GM23248 (cell line): ENCODE measurements at places on chromosomes 7 and 10. TPM values are rescaled to one million over a fixed set of nuclear protein-coding genes. Genes with fewer than 3 reads are reported as not detected.
A peak's percentile ranks its signal among the peaks of the same experiment; 100 is the strongest.

Gene MINDY4
- 1.8 and 3.5 TPM in 2 replicates for total RNA-seq

Gene JMJD1C
- total RNA-seq, result 74.3 and 76.5 TPM in 2 replicates

Gene ZDHHC4
- 52.5 and 55.4 TPM in 2 replicates for total RNA-seq

Gene TSPAN33
- 0.76 TPM in 2 replicates for total RNA-seq

Gene CYP26A1
- not detected in 2 replicates for total RNA-seq

DNA sequence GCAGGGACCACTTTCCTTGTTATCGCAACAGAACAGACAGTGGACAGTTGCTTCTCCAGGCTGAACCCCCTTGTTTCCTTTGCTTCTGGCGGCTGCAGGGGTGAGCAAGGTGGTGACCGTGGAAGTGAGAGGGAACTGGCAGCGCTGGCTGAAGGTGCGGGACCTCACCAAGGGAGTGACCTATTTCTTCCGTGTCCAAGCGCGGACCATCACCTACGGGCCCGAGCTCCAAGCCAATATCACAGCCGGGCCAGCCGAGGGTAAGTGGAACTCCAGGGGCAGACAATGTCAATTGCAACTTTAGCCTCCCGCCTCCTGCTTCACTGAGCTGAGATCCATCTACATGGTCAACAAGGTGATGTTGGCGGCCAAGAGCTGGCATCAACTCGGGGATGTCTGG lies 462.1 kb upstream of the FOXK1 start:
- no peaks in the 10 kb centered on the region for H3K4me1 ChIP-seq
- no peak overlapping the region for H3K27ac ChIP-seq
- H3K36me3 ChIP-seq, result no peaks in the 10 kb centered on the region
- H3K27me3 ChIP-seq, result no peaks in the 10 kb centered on the region
- no peak overlapping the region for H3K4me3 ChIP-seq

- H3K27me3 ChIP-seq, result no peaks in the 10 kb centered on the region
- H3K36me3 ChIP-seq, result no peaks in the 10 kb centered on the region
- H3K4me1 ChIP-seq, result no peaks in the 10 kb centered on the region
- H3K4me3 ChIP-seq, result no peak overlapping the region
- no peak overlapping the region for H3K27ac ChIP-seq
- no peak for DNase-seq
These were observed 19.6 kb downstream of the TMEM176A start for GRCh38 chr7:150820148-150820547.

- H3K4me1 ChIP-seq, result no peaks in the 10 kb centered on the region
- no peaks in the 10 kb centered on the region for H3K27me3 ChIP-seq
- no peak overlapping the region for H3K4me3 ChIP-seq
- H3K36me3 ChIP-seq, result no peaks in the 10 kb centered on the region
- DNase-seq, result no peak
- no peak overlapping the region for H3K27ac ChIP-seq
These were observed 46.1 kb downstream of the CAMK2B start for GRCh38 chr7:44279286-44279685.

DNA sequence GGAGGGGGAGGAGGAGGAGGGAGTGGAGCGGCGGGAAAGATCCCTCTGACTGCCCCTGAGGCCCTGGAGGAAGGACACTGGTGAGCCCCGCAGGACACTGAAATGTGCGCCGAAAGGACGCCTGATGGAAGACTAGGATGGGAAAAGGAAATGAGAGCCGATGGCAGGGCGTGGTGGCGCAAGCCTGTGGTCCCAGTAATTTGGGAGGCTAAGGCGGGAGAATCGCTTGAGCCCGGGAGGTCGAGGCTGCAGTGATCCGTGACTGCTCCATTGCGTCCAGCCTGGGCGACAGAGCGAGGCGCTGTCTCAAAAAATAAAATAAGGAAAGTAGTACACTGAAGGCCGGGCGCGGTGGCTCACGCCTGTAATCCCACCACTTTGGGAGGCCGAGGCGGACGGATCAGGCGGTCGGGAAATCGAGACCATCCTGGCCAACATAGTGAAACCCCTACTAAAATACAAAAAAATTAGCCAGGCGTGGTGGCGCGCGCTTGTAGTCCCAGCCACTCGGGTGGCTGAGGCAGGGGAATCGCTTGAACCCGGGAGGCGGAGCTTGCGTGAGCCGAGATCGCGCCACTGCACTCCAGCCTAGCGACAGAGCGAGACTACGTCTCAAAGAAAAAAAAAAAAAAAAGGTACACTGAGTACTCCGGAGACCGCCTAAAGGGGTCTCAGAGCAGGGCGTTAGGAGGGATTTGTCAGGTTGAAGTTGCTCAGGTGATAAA lies 561 bp upstream of the HNRNPF start:
- H3K36me3 ChIP-seq, result no peaks in the 10 kb centered on the region
- H3K27me3 ChIP-seq, result no peaks in the 10 kb centered on the region
- H3K4me3 ChIP-seq, result peak overlapping the region; percentile 95
- DNase-seq, result peak; percentile 42
- H3K4me1 ChIP-seq, result peaks cover 16% of the 10 kb centered on the region

DNA sequence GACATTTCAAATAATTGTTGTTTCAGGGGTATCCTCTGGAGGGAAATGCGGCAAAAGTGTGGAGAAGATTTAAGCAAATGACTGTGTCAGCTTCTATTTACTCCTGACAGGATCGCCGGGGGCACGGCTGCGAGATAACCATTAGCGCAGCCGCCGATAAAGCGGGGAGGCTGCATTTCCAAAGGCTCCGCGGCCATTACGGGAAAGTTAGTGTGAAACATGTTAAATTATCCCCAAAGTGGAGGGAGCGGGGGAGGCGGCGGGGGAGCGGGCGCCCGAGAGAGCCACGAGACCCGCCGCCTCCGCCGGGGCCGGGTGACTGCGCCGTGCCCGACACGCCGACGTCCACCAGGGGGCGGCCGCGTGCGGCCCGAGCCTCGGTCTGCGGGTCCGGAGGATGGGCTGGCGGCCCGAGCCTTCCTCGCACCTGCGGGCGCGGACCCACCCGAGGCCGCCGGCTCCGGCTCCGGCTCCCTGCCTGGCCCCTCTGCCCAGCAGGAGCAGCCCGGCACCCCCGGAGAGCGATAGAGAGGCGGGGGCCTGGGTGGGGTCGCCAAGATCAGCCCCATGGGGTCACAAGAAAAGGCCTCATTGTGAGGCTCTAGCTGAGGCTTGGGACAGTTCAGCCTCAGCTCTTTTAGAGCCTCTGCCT lies 74.4 kb upstream of the PAX2 start:
- no peaks in the 10 kb centered on the region for H3K4me1 ChIP-seq
- peaks cover 65% of the 10 kb centered on the region for H3K27me3 ChIP-seq
- DNase-seq, result peak; percentile 53
- H3K36me3 ChIP-seq, result no peaks in the 10 kb centered on the region
- H3K4me3 ChIP-seq, result peak overlapping the region; percentile 45; the same call in 1 of the 2 replicates
- H3K27ac ChIP-seq, result no peak overlapping the region

DNA sequence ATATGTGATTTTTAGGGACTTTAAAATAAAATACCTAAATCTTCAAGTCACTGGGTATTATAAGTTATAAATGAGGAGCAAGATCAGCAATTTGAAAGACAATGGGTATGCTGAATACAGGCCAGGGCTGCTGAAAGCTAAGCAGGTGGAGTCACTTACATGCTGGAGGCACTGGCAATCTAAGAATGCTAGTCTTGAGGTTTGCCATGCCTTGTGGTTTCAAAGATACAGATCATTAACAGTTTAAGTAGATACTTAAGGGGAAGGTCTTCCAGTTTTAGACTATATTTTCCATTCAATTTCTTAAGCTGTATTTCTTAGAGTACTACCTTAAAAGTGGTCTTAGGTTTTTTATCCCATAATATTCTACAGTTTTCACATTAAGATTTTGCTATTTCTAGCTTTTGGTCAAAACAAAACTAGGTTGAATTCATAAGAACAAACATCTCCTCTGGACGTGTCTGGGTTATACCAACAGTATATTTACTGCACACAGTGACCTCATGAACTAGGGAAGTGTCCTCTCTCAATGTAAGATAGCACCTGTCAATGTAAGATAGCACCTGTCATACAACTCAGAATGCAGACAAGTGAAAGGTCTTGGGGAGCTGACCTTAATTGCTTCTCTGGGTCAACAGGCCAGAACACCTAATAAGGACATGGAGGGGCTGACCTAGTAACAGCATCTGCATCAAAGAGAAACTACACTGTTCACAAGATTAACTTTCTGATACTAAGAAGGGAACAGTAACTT lies 2.0 kb downstream of the SRI start:
- DNase-seq, result no peak
- no peak overlapping the region for H3K27ac ChIP-seq
- peaks cover 18% of the 10 kb centered on the region for H3K4me1 ChIP-seq

- H3K4me1 ChIP-seq, result peaks cover 9% of the 10 kb centered on the region
- no peak for DNase-seq
- H3K27me3 ChIP-seq, result peaks cover 25% of the 10 kb centered on the region; the same call in 1 of the 2 replicates
- no peaks in the 10 kb centered on the region for H3K36me3 ChIP-seq
These were observed 98.2 kb downstream of the RAB11FIP2 start for GRCh38 chr10:117948493-117948892.

- H3K27me3 ChIP-seq, result no peaks in the 10 kb centered on the region
- H3K4me3 ChIP-seq, result no peak overlapping the region
- no peak overlapping the region for H3K27ac ChIP-seq
- H3K4me1 ChIP-seq, result peaks cover 11% of the 10 kb centered on the region; the same call in 1 of the 2 replicates
- peak; percentile 50 for DNase-seq
- H3K36me3 ChIP-seq, result no peaks in the 10 kb centered on the region
These were observed 14.8 kb upstream of the WNT16 start for GRCh38 chr7:121313793-121314676.

DNA sequence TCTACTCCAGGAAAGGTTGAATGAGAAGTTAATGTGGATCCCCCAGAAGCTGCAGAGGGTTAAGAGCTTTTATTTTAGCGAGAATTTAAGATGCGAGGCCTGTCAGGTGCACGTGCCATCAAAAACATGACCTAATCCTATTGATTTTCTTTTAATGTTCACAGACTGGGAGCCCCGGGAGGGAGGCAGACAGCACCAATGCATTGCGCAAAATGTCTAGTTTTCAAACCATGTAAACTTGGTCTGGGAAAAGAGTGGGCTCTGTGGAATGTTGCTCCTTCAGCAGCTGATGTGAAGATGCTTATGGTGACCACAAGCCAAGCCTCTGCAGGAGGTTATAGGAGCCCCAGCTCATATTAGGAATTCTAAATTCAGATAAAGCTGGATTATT lies 172.0 kb upstream of the ITGB1 start:
- H3K4me3 ChIP-seq, result peak overlapping the region; percentile 57; the same call in 1 of the 2 replicates
- no peaks in the 10 kb centered on the region for H3K36me3 ChIP-seq
- peak; percentile 81 for DNase-seq
- no peaks in the 10 kb centered on the region for H3K27me3 ChIP-seq
- H3K27ac ChIP-seq, result peak overlapping the region; percentile 86

DNA sequence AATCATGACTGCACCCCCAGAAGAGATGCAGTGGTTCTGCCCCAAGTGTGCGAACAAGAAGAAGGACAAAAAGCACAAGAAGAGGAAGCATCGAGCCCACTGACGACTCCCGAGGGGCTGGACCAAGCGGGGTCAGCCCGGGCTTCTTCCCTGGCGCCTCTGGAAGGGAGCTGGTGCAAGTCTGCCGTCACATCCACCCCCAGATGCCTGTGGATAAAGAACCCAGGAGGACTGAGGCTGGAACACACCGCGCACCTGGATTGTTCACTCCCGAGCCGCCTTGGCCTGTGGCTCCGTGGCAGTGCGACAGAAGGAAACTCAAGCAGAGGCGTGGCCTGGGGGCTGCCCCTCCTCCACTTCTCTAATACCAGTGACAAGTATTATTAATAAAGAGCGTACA lies 39.8 kb upstream of the GATA3 start:
- H3K27ac ChIP-seq, result no peak overlapping the region
- no peaks in the 10 kb centered on the region; the same call in 1 of the 2 replicates for H3K36me3 ChIP-seq
- H3K4me3 ChIP-seq, result no peak overlapping the region
- 0 out of 2 replicates have a peak, but pooled peaks cover 5% of the 10 kb centered on the region for H3K4me1 ChIP-seq
- H3K27me3 ChIP-seq, result no peaks in the 10 kb centered on the region

GRCh38 chr7:128735436-128735835 lies 3.7 kb upstream of the CALU start:
- no peak overlapping the region for H3K27ac ChIP-seq
- H3K4me3 ChIP-seq, result no peak overlapping the region
- no peaks in the 10 kb centered on the region for H3K27me3 ChIP-seq
- H3K4me1 ChIP-seq, result peaks cover 15% of the 10 kb centered on the region
- DNase-seq, result no peak

DNA sequence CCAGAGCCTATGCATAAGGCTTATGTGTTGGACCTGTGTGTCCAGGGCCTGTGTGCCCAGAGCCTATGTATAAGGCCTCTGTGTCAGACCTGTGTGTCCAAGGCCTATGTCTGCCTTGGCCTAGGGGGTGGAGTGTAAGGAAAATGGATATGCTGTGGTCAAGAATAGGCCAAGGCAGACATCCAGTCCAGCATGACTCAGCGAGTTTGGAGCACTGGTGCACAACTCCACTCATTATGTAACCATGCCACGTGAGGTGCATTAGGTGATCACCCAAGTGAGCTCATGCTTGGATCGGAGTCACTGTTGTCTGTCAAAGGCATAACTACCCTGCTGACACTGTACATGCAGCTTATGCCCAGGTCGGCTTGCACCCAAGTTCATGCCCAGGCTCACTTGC lies 238.9 kb downstream of the CACNA2D1 start:
- H3K4me3 ChIP-seq, result no peak overlapping the region
- H3K27me3 ChIP-seq, result no peaks in the 10 kb centered on the region
- DNase-seq, result peak; percentile 76
- H3K4me1 ChIP-seq, result 0 out of 2 replicates have a peak, but pooled peaks cover 3% of the 10 kb centered on the region
- H3K36me3 ChIP-seq, result no peaks in the 10 kb centered on the region
